ENCODE measurements at places on chromosomes 3 and 15.
A peak's percentile ranks its signal among the peaks of the same experiment; 100 is the strongest.

DNA sequence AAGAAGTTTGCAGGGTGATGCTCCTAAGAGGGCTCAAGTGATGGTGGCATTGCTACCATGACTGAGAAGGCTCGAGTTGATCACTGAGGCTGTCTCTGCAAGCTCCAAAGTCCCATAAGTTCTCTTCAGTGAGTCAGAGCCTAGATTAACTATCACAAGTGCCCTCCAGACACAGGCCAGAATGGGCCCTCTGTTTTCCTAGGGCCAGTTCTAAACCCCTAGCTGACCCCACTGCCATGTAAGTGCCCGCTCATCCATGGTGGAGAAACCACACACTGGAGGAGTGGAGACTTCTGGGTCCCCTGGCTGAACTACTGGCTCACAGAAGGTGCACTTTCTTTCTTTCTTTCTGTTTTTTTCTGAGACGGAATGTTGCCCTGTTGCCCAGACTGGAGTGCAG is 87.6 kb upstream of the WNT5A start:
- no peak for DNase-seq

DNA sequence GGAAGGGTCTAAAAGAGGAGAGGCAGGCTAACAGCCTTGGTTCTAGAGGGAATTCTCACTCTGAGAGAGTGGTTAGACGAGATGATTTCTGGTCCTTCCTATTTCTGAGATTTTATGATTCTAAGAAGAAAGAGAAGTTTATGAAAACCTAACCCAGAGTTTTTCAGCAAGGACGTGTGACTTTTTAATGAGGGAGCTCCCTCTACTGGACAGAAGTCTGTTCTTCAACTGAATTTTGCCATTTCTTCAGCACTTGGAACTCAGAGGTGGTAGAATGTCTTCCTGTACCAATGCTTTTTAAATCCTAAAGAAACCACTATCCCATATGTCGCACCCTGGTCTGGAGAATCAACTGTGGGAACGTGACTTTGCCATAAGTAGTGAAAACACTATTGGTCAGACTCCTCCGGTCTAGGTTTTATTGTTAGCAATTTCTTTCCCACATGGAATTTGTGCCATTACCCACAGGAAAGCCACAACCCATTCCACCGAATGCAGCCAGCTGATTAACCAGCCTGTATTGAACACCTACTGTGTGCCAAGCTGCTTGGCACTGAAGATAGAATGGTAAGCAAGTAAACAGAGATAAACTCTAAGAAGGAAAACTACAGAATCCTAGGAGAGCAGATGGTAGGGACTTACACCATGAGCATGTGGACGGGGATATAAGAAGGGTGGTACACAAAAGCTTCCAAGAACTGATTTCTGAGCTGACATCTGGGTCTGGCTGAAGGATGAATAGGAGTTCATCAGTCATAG is 199.5 kb upstream of the LMCD1 start:
- DNase-seq: peak; percentile 49

GRCh38 chr15:69340243-69340900 is 41.7 kb downstream of the PAQR5 start:
- no peak for DNase-seq

DNA sequence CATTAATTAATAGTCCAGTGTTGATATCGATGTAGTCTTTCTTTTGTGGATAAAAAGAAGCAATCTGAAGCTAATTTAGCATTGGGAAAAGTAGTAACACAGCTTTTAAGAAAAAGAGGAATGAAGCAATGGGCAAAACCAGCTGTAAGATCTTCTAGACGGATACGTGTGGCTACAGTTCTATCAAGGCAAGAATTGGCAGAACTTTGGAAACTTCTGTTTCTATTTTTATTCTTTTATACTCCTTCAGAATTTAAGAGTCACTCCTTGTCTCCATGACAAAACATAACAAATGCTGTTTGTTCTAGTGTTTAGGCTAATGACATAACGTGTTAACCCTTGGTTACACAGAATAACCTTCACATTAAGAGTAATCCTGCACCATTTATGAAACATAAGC is 289.2 kb downstream of the ROBO2 start:
- no peak for DNase-seq

DNA sequence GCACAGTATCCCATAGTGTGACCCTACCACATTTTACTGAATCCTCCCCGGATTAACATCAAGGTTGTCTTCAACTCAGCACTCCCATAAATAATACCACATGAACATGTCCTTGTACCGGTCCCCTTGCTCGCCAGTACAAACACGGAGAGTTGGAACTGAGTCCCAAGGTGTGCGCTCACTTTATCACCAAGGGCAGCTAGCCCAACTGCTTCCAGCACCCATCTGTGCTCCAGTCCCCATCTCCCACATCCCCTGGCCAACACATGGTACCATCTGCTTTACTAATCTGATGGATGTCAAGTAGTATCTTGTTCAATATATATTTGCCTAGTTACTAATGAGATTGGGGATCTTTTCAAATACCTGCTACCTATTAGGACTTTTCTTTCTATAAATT is 64.7 kb downstream of the ISG20 start:
- DNase-seq: no peak

GRCh38 chr3:32026593-32026992 is 45.0 kb downstream of the ZNF860 start:
- DNase-seq: no peak

DNA sequence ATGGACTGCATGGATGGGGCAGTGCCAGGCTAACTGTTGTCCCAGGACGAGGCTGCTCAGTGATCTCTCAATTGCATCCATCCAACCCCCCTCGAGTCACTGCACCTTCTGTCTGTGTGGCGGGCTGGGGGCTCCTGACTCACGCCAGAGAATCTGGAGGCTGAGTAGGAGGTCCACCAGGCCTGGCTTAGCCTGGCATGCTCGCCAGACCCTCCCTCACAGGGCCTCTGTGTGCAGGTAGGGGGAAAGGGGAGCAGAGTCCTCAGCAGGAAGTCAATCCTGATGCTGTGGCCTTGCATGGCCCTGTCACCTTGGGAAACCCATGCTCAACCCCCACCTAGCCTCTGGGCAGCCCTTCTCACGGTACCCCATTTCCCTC is 140.6 kb downstream of the NUP210 start:
- DNase-seq: no peak
